OCI-LY7 (cell line): ENCODE measurements at places on chromosomes 5 and 9.

DNA sequence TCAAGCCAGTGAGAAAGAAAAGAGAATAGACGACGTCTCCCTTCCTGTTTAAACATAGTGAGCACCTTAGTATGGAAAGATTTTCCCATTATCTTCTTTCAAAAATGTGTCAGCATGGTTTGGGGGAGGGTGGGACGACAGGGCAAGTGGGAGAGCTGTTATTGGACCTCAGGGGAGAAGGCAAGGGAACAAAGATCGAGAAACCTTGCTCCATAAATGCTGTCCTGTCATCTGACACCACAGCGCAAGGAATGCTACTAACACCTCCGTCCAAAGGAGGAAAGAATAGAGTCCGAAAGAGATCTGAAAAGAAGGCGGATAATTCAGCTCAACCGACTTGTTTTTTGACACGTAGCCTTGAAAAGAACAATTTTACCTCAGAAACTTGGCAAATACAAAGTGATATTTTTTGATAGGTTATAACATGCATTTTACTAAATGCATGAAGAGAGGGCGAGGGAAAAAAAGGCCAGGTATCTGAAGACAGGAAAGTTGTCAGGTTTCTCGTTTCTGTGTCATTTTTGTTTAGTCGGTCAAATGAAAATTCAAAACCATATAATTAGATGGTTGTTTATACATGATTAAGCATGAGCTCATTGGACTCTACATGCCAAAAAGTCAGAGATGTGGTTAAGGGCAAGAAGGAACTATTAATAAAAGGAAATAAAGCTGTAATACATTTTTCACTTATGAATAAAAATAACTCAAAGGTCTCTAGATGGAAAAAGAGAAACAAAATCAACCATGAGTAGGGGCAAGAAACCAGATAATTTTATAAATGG, 155.7 kb downstream of the GLIS3 start:
- no peak for DNase-seq

- no peak for DNase-seq
Measured at GRCh38 chr9:111096051-111096450, 57.8 kb upstream of the LPAR1 start.

DNA sequence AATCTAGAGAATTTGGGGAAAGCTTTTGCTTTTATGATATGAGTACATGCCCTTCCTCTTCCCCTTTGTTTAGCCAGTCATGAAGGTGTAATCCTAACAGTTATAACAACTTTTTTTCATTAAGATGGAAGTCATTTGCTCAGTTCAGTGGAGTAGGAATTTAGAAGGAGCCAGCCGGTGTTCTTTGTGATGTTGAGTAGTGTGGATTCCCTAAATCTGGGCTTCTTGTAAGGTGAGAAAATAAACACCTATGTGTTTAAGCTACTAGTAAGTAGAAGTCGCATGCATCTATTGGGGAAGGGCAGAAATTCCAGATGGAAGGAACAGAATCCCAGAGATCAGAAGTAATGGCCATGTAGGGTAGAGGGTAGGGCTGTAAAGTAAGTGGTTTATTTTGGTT, 13.6 kb upstream of the CNTLN start:
- no peak for DNase-seq

DNA sequence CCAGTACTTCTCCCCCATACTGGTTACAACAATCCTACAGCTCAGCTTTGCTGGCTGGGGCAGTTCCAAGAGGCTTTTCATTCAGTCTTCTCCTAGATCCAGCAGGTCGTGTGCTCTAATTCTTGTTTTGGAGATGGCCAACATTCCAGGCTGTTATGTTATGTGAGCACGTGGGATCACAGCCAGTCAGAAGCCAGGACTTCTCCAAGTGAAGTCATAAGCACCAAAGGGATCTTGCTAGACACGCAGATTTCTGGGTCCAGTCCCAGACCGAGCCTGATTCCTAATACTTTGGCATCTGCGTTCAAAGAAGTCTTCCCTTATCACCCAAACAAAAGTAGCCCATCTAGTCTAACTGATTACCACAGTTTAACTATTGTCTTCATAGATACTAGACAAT, 1.4 kb upstream of the LARP1 start:
- no peak for DNase-seq

DNA sequence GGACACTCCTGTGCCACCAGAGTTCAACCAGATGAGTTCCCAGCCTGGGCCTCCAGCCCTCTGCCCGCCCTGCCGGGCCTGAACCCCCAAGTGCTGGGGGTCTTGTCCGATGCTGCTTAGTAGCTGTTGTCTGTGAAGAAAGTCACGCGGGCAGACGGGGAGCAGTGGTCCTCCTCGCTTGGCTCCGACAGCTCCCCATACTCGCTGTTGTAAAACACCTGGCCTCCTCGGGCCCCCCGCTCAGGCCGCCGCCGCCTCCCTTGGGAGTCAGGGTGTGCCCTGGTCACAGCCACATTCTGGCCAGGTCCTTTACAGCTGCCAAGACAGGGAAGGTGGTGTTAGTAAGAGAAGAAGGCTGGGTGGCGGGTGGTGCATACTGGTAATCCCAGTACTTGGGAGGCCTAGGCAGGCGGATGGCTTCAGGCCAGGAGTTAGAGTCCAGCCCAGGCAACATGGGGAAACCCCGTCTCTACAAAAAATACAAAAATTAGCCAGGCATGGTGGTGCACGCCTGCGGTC, 11.8 kb upstream of the SCGB3A1 start:
- DNase-seq, result no peak

DNA sequence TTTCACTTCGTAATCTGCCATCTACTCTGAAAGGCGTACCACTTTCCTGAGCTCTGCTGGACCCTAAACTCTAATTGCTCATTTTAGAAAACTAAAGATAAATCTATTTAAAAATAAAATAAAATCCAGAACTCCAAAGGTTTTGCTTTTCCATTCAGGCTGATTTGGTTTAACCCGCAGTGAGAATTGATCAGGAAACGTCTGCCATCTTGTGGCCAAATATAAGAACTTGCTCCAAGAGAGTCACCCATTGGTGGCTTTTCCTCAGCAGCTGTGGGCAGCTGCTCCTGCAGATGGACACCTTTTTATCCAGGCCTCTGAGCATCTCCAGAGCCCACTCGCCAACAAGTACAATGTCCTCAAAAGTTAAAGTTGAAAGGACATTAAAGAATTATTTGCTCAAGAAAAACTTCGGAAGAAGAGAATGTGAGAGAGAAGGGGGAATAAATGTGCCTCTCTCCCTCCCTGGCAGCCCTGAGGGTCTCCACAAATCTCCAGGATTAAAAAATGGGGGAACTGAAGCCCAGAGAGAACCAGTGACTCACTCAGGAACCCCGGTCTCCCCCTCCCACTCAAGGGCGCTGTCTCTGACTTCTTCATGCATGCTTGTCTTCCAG, 4.1 kb downstream of the SAXO1 start:
- DNase-seq, result peak; percentile 52

GRCh38 chr9:16450578-16450977, 419.9 kb downstream of the BNC2 start:
- no peak for DNase-seq

DNA sequence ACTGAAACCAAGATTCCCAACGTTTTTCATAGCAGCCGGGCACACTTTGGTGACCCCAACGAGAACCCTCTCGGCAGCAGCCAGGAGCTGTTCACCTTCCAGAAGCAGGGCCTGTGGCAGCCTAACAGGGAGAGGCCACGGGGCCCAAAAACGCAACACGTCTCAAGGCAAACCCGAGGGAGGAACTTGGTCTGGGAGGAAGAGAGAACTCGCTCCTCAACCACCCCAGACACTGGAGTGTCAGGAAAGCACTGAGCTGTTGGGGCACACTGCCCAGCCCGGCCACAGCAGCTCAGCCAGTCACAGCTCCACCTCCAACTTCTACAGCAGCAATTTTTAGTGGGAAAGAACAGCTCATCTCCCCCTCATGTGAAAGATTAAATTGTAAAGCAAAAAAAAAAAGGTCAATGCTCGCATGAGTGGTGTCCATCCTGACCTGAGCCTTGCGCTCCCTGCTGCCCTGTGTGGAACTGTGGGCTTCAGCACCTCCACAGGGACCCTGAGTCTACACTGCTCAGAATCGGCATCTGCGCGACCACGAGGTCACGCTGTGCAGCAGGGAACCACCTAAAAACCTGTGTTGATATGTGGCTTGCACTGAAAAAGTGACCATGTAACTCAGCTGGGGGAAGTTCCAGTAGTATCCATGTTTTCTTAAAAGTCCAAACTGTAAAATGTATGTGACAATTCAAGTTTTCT, 55.0 kb downstream of the IPPK start:
- no peak for DNase-seq

DNA sequence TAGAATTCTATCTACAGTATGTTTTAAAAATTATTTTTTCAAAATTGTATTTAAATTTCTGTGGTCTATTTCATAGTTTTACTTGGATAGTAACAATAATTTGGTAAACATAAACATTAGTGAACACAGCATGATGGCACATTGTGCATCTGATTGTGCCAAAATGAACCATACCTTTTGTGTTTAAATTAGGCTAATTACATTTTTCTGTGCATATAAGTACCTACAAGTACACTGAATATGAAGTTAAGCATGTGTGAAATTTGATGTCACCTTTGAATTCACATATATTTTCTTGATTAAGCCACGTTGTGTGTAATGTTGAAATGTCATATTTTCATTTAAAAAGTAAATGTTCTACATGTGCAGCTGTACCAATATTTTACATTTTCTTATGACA, 13.4 kb downstream of the PBX3 start:
- no peak for DNase-seq
